ENCODE measurements at places on chromosomes 7 and 10. TPM values are rescaled to one million over a fixed set of nuclear protein-coding genes. Genes with fewer than 3 reads are reported as not detected.

- peak; percentile 65 for DNase-seq
Measured at GRCh38 chr7:82506702-82507101, 63.1 kb upstream of the CACNA2D1 start.

GRCh38 chr10:34033078-34033477, 698.6 kb upstream of the NRP1 start:
- no peak for DNase-seq

DNA sequence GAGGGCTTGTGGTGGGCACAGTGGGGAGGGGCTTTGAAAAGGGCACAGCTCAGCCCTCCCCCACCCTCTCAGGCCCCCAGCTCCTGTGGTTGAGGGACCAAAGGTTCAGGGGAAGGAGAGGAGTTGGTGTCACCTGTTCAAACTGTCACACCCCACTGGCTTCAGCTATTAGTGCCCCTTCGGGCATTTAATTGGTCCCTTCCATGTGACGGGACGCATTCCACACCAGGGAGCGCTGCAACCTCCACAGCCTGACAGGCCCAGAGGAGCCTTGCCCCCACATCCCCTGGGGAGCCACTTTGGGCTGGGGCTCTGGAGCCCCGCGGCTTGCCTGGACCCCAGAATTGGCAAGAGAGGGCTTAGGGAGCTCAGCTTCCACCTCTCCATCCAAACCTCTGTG, 75.7 kb downstream of the C10orf105 start:
- DNase-seq: no peak

DNA sequence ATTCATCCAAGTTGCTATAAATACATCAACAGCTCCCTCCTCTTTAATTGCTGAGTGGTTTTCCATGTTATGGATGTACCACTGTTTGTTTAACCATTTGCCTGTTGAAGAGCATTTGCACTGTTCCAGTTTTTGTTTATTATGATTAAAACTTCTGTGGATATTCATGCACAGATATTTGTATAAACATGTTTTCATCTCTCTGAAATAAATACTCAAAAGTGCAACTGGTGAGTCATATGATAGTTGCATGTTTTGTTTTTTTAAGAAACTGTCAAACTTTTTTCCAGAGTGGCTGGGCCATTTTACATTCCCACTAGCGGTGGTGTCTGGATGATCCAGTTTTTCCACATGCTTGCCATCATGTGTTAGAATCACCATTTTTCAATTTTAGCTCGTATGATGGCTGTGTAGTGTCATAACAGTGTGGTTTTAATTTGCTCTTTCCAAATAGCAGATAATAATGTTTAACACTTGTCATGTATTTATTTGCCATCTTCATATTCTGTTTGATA, 33.6 kb downstream of the MEOX2 start:
- no peak for DNase-seq

DNA sequence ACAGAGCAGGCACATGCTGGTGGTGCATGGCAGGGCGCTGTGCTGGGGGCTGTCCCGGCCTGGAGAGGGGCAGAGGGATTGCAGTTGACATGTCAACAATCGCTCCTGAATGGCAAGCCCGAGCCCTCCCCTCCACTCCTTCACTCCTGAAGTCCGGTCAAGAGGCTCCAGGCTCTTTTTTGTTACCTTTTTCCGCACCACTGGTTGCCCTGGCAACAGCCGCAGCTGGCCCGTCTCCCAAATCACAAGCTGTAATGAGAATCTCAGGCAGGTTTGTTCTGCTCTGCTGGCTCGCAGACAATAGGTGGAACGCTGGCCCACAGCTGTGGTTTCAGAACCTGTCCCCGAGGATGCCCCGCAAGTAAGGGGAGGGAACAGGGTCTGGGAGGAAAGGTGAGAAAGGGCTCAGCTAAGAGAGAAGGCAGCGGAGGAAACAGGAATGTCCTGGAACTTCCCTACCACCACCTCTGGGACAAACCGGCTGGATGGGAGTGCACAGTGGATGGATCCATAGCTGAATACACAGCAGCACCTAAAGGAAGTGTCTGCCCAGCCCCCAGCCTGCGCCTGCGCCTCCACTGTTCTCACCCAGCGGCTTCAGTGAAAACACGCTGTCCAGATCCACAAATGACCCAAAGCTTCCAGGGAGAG, 58.9 kb downstream of the CALML3 start:
- peak; percentile 77 for DNase-seq

- DNase-seq: no peak
Measured at GRCh38 chr10:112402917-112403316, 29.0 kb downstream of the ACSL5 start.

GRCh38 chr10:60123668-60124067, 217.3 kb upstream of the CCDC6 start:
- DNase-seq: no peak

- DNase-seq: no peak
Measured at GRCh38 chr10:125770844-125771243, 4.8 kb downstream of the MMP21 start.

- peak; percentile 73 for DNase-seq
Measured at GRCh38 chr7:98619450-98620321, 2.6 kb downstream of the NPTX2 start.

GRCh38 chr10:83222832-83223742, 916.2 kb upstream of the GHITM start:
- DNase-seq: no peak

GRCh38 chr7:17146621-17147020, 151.8 kb upstream of the AHR start:
- no peak for DNase-seq

- no peak for DNase-seq
Measured at GRCh38 chr7:55494951-55495350, 77.4 kb downstream of the VOPP1 start.

GRCh38 chr10:44517635-44518034, 132.7 kb upstream of the CXCL12 start:
- DNase-seq: no peak

GRCh38 chr10:31011665-31012022, 20.0 kb downstream of the ZNF438 start:
- no peak for DNase-seq

DNA sequence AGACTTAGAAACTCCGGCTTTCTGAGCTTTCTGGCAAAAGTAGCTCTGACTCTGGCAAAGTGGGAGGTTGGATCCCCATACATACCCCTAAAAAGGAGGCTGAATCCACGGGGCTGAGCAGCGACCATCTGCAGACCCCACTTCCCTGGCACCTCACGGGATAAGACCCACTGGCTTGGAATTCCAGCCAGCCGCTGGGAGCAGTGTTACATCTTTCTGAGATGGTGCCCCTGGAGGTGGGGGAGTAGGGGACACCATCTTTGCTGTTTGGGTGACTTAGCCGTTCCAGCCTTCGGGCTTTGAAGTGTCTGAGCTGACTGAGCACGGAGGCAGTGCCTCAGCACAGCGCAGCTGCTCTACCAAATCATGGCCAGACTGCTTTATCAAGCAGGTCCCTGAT, 45.0 kb upstream of the GRM3 start:
- DNase-seq: no peak

- DNase-seq: no peak
Measured at GRCh38 chr10:29559996-29560395, 74.8 kb downstream of the SVIL start.

The HDAC9 gene
- total RNA-seq: 12.3 TPM

The SRGN gene
- 6.2 TPM for total RNA-seq

The MEOX2 gene
- total RNA-seq: 1.6 TPM

The GARIN1A gene
- 1.4 TPM for total RNA-seq

The ECD gene
- total RNA-seq: 7.3 TPM

The FAM13C gene
- total RNA-seq: 3.4 TPM

Measured in pancreas (tissue), 10 donors.